Frontal cortex (tissue), 4 donors: ENCODE measurements at places on chromosomes 3 and 15. TPM values are rescaled to one million over a fixed set of nuclear protein-coding genes. Genes with fewer than 3 reads are reported as not detected.

- DNase-seq, result no peak
These were observed 403.6 kb downstream of the TIGIT start for GRCh38 chr3:114697401-114697800.

- no peak for DNase-seq
These were observed 89.8 kb downstream of the THBS1 start for GRCh38 chr15:39670687-39671086.

DNA sequence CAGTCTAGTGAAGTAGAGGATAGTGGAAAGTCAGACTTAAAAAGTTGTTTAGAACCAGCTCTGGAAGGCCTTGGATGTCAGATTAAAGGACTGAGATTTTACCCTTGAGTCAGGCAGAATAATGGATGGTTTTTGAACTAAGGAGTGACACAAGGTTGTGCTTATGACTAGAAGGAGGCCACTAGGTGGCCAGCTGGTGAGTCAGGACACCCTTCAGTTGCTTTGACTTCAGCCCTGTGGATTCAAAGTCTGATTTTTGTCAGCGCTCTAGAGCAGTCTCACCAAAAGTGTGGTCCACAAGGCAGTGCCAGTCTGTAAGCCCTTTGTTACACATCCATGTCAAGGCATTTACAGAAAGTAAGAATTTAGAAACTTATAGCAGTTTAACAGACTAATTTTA lies 3.8 kb upstream of the GABPB1 start:
- no peak for DNase-seq

- no peak for DNase-seq
These were observed 36.4 kb downstream of the ETFA start for GRCh38 chr15:76274821-76275220.

DNA sequence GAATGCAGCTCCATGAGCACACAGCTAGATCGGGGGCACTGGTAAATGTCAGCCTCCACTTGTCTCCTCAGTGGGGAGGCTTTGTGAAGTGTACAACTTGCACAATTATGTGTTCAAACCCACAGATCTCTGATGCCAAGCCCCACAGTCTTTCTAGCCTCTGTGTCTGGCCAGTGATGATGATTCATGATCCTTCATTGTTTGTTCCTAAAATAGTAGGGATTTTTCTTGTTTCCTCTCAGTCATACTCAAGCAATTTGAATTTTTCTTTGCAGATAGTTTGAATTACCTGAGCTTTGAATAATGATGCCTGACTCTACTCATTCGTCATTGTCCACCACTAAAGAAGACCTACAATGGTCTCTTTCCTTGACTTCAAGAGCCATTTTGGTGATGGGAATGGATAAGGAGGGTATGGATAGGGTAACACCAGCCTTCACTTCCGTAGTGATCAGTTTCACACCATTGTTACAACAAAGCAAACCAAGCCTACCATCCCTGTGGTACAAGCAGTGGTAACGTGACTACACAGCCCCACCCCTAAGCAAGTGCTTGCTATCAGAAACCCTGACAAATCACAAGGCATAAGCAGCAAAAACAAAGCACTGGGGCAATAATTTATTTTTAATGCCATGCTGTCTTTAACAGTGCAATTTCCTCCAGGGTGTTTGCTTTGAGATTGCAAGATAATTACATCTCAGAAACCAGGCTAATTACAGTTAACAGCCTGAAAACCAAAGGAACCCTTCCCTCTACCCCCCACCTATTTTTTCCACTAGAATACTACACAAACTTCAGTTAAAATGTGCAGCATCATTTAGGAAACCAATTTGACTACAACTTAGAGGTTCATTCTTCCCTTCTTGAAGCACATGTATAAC lies 114.1 kb upstream of the PPP2R3A start:
- DNase-seq, result no peak

GRCh38 chr3:193134856-193135255 lies 106.2 kb upstream of the PLAAT1 start:
- no peak for DNase-seq

DNA sequence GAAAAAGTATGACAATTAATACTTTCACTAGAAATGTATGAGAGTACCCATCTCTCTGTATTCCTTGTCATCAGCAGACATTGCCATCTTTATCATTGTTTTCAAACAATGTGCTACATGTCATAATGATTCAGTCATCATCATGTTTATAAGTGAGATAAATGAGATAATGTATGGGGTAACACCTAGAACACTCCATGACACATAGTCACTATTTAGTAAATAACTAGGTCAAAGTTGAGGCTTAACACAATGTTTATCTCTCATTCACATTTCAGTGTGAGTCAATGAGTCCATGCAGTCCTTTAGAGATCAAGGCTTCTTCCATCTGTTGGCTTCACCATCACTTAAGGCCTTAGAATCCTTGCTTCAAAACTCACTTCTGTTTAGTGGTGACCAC lies 70.0 kb downstream of the NLGN1 start:
- no peak for DNase-seq

DNA sequence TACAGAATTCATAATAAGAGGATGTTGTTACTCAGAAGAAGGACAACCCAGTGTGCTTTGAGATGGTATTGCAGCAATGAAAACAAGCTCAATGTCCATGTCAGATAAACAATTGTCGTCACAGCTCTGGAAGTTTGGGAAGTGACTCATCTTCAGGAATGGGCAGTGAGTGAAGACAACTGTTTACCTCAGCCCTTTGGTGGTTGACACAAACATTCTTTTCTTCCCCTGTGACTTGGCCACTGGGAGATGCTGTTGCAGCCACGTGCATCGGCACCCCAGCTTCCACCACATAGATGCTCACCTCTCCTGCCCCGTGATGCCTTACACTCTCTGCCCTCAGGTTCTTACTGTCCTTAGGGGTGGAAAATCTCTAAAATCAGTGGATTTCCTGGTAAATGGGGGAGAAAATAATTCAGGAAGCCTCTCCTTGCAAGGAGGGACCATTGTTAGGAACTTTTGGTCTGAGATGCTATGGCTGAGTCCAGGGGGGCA lies 114.1 kb upstream of the GALNT15 start:
- DNase-seq, result peak; percentile 29

DNA sequence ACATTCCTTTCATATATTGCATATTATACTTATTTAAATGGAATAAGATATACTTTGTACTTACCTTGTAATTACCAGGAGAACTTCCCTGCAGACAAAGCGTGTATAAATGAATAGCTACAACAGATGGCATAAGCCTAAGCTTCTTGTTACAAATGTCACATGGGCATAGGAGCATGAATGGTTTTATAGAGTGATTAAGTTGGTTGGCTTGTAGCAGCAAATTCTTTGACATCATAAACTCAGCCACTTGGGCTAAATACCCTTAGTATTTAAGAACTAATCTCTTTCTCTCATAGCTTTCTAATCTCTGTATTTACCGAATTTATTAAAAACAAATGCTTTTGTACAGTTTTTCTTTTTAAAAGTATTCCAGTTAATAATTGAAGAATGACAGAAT lies at the start of gene UBAP1L:
TSS of gene UBAP1L (minus strand) at position 115 of the 400 bp plus-strand sequence. CDS start 8,985 bp downstream, outside the sequence.
- no peak for DNase-seq

- DNase-seq, result no peak
These were observed 79.0 kb upstream of the MFGE8 start for GRCh38 chr15:88992216-88992615.

The GHSR gene
- total RNA-seq, result 0.82 TPM

The SPRED1 gene
- total RNA-seq, result 70.9 TPM

The RARB gene
- 28.5 TPM for total RNA-seq

The LARP6 gene
- total RNA-seq, result 16.3 TPM

The MUSTN1 gene
- total RNA-seq, result not detected

The UBAP1L gene
- 2.0 TPM for total RNA-seq

The SLCO3A1 gene
- total RNA-seq, result 9.8 TPM

The AHSG gene
- total RNA-seq, result not detected

The EPHA3 gene
- total RNA-seq, result 136 TPM
